Hematopoietic multipotent progenitor cell treated with erythropoietin and hydrocortisone succinate and interleukin-3 and kit ligand, for 8 days (in vitro differentiated cells): ENCODE measurements at places on chromosomes 6 and 20.

DNA sequence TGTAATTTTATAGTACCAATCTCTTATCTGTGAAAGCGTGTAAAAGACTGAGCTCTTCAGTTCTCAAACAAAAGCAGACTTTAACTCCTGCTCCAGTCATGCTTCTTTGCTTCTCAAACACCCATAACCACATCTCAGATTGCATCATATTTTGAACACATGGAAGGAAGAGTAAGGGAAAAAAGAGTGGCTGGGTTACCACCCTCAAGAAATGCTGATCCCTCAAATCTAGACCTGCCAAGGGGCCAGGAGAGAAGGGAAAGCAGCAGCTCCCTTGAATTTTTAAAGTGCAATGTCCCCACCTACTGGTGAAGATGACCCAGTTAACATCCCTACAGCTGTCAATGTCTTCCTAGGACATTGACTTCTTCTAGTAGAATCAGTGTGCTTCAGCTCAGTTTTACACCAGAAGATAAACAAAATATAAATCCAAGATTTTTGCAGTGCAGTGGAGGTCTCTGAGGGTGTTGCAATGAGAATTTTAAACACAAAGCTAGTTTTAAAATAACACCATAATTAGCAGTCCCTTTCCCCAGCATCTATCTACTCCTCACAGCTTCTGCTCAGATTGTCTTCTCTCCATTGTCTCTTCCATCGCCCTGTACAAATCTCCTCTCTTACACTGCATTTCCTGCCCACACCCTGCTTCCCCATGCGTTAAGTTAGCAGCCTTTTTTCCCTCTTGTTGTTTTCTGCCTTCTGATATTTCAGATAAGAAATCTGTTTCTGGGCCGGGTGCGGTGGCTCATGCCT lies 22.6 kb upstream of the HLA-DQB2 start:
- peak; percentile 60 for DNase-seq

GRCh38 chr6:40135491-40136072 lies 201.3 kb upstream of the MOCS1 start:
- DNase-seq, result no peak

GRCh38 chr6:1738558-1739081 lies 128.9 kb downstream of the FOXC1 start:
- no peak for DNase-seq

GRCh38 chr6:31680226-31681134 lies at the start of gene LY6G5C:
TSS of gene LY6G5C (minus strand) at chr6:31681067. CDS start at chr6:31680373, 694 bp downstream.
- peak; percentile 81 for DNase-seq

DNA sequence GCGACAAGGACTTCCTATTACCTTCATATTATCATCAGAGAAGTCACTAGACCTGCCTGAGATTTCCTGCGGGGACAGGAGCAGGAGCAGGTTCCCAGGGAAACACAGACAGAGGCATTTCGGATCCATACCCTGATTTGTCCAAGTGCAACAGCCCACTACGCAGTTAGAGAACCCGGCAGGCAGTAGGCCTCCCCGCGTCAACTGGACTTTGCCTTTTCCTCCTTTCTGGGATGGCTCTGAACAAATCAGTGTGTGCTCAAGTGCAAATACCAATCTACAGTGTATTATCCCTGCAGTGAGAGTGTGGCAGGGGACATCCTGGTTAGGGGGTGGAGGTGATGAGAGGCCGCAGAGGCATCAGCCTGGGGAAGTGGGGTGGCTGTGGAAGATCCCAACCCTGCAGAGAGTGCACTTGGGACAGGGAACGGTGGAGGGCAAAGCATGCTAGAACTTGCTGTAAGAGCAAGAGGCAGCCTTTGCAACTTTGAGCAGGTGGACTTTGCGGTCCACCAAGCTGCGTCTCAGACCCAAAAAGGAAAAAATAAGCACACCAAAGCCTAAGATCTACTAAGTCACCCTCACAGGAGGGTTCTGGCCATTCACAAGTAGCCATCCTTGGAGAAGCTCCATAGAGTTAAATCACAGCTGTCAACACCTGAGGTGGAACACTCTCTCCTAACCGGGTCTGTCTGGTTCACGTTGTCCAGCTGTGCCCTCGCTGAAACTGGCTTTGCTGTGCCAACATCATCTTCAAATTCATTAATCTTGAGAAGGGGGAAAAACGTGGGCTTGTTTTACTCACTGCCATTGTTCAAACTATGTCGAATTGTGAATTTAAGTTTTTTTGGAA lies 159.1 kb downstream of the ZDHHC14 start:
- DNase-seq, result no peak
